T1000 (cell line): ENCODE measurements at places on chromosomes 12 and 14.
A peak's percentile ranks its signal among the peaks of the same experiment; 100 is the strongest.

DNA sequence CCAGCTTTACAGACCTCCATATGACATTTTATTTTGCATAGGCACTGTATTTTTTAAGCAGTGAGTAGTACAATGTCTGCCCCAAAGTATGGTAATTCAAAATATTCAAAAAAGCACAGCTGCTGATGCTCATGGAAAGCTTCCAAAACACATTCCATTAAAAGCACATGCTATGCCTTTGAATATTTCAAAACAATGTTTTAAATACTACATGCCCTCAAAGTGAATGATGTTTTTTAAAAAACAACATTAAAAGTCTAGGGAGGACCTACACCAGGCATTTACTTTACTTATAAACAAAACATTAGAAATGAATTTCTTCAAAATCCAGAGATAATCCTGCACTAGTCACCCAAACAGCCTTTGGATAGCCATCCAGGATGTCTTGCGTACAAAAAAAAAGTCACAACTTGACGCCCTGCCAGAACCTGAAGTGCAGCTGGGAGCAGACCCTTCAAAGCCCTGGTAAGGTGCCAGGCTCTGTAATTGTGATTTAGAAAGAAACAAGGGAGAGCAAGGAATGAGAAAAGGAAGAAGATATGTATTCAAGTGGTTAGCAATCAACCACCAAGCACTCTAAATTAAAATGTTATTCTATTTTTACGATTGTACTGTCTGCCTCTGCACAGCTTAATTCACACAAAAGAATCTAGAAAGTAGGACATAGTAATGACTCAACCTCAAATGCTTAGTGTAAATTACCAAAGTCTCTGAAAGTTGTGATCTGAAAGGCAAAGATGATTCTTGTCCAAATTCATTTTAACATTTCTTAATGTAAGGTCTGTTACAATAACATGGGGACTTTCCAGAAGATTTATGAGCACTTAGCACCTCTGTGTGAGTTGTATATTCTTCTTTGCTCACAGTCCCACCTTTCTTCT lies 31.9 kb downstream of the CEP83 start:
- no peak for DNase-seq

DNA sequence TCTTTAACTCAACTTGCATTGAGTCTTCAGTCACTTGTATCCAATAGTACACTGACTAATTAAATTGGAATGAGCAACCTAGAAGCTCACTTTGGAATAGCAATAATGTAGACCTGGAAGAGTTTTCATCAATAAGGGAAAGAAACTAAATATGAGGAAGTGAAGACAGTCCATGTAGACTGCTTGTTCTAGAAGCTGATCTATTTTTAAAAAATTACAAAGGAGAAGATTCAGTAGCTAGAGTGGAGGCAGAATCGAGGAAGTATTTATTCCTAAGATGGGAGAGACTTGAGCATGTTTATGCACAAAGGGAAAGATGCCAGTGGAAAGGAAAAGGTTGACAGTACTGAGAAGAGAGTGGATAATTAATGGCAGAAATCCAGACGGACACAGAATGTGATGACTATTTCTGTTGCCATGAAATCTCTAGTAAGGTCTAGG lies 156.3 kb upstream of the PDE3A start:
- DNase-seq, result no peak

GRCh38 chr12:3114671-3115070 lies 37.5 kb downstream of the TSPAN9 start:
- no peak for DNase-seq

- DNase-seq, result no peak
Observed at GRCh38 chr12:106123551-106124081, 15.1 kb downstream of the NUAK1 start.

GRCh38 chr14:23365732-23366425 lies 907 bp upstream of the EFS start:
- peak; percentile 34 for DNase-seq

DNA sequence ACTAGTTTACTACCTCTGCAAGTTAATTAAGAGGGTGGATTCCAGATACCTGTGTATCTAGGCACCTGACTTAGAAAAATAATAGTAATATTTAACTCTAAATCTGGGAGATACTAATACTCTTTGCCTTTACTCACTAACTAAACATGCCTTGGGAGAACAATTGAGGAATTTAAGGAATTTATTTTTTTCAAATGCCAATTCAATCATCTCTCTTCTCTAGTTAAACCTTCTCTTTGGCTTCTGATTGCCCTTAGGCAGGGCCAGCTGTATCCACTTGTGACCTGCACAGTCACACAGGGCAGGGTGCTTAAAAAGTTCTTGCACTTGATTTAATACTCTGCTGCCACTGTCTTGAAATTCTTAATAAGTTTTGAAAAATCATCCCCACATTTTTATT lies 142.4 kb downstream of the PLCZ1 start:
- DNase-seq, result no peak

GRCh38 chr14:95185767-95186392 lies 28.6 kb upstream of the DICER1 start:
- no peak for DNase-seq

- no peak for DNase-seq
Observed at GRCh38 chr12:73210548-73211204, 938.5 kb downstream of the TRHDE start.

DNA sequence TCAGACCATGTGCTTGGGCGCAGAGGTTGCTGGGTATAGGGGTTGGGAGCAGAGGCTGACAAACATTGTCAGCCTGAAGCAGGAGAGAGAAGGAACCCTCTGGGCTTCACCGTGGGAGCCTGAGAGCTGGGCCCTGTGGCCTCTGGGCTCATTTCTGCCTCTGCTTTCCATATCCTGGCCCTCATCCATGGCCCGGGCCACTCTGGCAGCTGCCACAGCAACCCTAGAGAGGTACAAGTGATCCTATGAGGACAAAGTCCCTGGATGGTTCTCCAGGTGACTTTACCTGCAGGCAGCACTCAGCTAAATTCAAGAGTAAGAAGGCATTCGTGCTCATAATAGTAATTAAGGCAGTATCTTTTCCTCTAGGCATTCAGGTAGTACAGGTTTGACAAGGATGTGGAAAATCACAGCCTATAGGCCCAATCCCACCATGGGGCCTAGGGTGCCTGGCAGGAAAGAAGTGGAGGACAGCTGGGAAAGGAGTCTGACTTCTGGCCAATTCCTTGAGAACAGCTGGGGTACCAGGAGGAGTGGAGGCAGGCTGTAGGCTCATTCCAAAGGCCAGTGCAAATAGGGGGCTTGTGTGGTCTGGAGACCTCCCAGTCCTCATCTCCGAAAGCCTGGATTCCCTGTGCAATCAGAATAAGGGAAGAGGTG lies 3.6 kb upstream of the TTC7B start:
- no peak for DNase-seq

GRCh38 chr14:58954052-58954451 lies 234.4 kb upstream of the DAAM1 start:
- no peak for DNase-seq

DNA sequence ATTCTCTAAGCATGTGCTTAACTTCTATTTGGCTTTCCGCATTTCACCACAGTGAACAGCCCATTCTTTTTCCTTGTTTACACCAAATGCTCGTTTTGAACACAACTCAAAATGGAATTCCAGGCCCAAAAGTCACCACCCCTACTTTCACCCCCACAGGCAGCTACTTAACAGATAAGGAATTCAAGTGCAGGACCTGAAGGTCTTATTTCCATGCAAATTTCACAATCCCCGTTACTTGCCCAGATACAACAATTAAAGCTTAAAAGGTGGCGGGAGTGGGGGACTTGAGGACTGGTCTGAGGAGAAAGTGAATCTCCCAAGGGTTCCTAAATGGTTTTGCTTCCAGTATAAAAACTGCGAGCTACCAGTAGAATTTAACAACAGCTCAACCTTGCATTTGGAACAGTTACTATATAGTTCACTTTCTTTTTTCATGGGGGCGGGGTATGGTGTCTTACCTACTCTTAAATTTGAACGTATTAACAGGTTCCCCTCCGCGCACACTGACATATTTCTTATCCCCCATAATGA lies 3.7 kb downstream of the USP44 start:
- DNase-seq, result no peak

DNA sequence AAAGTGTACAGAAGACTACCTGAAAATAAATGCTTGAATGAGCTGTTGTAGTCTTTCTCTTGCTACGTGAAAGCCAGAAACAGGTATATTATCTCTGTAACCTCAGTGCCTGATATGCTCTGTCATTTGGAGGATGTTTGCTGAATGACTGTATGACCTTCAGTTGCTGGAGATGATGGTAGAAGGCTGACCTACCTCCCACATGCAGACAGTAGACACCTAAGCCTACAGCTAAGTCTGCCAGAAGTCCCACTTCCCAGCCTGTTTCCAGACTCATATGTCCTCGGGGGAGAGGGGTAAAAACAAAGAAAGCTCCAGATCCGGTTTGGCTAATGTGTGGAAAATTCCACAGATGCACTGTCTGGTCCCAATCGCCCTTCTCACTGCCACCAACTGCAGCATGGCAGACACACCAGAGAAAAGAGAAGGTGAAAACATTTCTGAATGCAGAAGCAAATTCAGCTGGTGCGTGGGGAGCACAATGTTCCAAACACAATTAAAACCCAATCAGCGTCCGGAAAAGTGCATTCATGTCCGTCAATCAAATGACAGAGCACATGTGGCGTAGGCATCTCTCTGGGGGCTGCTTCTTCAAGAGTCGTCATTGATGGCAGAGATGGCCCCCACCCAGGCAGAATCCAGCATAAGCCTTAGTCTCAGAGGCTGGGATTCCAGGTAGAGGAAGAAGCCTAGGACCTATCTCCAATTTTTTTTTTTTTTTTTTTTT lies 76.3 kb upstream of the TBX3 start:
- DNase-seq, result no peak

DNA sequence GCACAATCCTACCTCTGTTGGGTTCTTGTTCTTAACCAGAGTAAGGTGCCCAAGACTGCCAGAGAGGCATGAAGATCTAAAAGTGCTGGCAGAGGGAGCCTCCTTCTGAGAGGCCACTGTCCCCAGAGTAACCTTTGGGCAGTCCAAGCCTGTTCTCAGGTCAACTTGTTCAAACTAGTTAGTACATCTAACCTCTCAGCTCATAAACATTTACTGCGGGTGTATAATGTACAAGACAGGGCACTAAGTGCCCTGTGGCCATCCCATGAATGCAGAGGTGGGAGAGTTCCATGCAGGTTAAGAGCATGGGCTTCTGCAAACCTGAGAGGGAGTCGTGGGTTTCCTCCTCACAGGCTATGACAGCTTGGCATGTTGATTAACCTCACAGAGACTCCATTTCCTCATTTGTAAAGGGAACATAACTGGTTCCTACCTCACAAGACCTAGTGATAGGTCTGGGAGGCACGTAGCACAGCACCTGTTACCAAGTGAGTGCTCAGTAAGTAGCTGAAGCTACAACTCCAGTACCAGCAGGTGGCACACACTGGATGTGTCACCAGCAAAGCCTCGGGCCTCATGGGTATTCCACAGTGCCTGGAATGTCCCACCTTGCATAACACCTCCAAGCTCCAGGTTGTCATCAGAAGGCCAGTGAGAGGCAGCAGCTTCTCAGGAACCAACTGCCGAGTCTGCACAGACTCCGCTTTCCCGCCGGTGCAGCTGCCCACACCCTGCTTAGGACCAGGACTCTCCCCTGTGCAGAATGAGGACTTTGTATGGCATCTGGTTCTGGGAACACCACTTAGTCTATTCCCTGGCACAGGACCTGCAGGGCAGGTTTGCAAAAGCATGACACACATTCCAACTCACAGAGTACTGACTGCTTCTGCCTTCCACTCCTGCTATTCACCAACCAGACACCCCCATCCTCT lies 4.4 kb downstream of the VDR start:
- DNase-seq, result no peak

DNA sequence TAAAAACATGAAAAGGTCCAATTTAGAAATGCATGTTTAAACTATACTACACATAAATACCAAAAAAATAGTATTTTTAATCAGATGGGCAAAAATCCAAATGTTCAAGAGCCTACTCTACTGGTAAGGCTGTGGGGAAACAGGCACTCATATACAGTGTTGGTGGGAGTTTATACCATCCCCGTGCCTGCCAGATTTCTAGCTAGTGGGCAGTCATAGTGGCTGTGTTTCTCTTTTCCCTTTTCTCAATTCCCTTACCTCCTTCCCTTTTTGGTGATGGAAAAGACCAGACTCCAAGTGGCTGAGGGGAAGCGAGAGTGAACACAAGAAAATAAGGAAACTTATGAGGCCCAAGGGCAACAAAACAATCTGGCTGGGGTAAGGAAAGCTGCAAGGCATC lies 14.7 kb downstream of the ZNF641 start:
- DNase-seq, result no peak

DNA sequence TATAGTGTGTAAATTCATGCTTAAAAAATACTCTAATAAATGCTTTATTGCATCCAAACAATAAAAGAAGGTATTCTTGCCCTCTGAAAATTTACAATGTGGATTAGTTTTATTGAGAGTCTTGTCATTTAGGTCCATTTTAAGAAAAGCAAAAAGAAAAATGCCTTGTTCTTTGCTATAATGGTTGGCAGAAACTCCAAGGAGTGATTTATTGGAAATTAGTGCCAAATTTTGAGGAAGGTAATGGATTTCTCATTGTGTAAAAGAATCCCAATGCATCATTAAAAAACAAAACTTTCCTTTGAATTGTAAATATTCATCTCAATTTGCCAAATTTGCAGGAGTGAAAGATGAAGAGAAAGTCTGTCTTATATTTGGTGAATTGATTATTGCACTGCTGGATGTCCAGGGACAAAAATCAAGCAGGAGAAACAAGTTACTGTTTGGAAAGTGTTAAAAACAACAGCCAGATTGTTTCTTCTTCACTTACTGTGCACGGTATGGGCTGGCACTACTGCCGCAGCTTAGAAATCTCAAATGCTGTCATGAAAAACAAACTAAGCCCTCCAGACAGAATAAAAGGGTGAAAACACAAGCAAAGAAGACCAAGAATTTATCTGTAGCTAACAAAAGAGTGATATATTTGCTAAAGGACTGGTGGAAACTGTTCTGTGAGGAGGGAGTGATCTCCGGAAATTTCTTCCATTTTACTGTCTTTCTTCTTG lies 511.7 kb downstream of the TMTC2 start:
- no peak for DNase-seq

- no peak for DNase-seq
Observed at GRCh38 chr12:50059440-50060119, 2.2 kb downstream of the ASIC1 start.

DNA sequence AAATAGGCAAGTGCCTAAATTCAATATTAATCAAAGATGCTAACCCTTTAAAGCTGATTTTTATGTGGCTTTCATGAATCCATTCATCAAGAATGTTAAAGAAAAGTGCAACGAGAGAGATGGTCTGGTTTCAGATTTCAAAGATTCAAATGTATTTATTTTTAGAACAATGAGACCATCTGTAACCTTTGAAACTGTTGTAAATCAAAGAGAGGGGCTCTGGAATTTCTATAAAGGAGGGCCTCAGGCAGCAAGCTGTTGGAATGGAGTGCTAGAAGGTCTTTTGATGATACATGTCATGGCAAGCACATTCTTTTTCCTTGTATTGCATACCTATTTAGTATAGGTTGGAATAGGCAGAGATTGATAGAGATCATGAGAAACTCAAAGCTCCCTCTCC lies 433.0 kb downstream of the LRIG3 start:
- DNase-seq, result no peak

DNA sequence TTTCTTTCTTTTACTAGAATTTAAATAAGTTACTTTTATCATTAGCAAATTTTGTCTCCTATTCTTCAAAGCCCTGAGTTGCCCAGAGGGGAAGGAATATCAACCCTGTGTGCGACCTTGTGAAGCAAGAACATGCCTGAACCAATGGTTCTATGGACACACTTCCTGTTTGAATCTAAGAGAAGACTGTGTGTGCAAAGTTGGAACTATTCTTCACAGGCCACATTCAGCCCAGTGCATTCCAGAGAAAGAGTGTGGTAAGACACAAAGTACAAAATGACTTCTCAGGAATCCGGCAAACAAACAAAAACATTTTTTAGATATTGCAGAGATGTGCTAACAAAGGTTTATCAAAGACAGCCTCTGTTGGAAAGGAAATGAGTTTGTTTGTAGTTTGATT lies 90.8 kb upstream of the PTPRQ start:
- DNase-seq, result no peak
